Stimulated activated CD4-positive, alpha-beta T cell treated with anti-CD3 and anti-CD28 coated beads, Interleukin-2, amount 100 ng/mL, for 48 hours (primary cell): ENCODE measurements at places on chromosomes 11 and 22.

DNA sequence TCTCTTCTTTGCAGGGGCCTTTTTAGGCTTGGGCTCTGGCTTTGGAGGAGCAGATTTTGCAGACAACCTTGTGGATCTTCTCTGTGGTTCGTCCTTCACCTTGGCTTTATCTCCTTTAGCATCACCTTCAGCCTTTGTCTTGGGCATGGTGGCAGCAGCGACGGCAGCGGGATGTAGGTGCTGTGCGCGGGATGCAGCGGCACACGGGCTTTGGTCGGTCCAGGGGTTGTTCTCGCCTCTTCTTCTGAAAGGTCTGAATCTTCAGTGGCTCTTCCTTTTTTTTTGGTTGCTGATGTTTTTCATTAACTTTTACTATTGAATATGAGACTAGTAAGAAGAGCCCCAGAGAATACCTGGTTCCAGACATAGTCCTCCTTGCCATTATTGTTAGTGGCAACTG, 10.0 kb downstream of the MEI1 start:
- DNase-seq = no peak

DNA sequence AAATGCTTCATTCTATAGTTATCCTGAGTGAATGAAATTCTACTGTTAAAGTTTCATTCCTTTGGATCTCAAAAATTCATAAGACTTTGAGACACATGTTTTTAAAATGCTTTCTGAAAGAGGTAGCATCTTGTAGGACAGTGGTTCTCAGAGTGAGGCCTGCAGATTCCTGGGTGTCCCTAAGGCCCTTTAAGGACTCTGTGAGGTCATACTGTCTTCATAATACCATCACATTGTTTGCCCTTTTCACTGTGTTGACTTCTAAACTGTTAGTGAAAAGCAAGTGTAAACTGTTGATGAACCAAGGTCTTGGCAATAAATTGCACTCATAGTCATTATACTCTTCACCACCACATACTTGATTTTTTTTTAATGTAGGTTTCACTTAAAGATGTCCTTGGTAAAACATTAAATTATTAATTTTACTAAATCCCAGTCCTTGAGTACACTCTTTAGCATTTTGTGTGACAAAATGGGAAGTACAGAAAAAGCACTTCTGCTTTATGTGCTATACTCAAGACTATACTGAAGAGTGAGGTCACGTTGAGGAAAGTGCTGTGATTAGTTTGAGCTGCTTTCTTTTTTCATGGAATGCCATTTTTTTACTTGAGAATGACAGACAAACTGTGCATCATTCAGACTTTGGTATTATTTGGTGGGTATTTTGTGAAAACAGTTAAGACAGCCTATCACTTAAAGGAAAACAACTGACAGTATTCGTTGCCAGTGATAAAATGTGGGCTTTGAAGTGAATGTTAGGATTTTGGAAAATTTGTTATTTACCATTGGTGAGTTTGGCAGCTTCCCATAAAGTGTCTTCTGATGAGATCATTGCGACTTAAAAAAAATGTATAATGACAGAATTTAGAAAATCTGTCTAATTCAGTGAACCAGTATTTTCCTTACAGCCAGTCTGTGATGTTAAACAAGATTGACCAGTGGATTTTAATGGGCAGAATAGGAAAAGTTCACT, 61.1 kb downstream of the SPECC1L start:
- no peak for DNase-seq

DNA sequence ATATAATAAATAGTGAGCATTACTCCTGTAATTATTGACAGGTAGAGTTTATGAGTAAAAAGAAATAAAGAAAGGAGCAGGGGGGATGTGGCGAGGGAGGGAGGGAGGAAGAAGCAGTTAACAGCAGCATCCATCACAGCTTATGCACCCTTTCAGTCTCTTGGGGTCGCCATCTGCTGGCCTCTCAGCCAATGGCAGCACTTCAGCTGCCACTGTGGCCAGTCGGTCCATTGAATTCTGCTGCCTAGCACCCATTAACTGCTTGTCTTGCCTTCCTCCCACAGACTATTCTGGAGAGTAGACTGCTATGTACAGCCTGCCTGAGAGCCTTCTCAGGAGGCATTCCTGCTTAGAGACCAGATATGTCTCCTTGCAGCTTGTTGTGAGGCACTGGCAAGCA, 388.3 kb downstream of the TENM4 start:
- DNase-seq = no peak

GRCh38 chr11:81987829-81988472, 745.7 kb downstream of the FAM181B start:
- no peak for DNase-seq

GRCh38 chr11:27913650-27914049, 194.3 kb downstream of the KIF18A start:
- no peak for DNase-seq

DNA sequence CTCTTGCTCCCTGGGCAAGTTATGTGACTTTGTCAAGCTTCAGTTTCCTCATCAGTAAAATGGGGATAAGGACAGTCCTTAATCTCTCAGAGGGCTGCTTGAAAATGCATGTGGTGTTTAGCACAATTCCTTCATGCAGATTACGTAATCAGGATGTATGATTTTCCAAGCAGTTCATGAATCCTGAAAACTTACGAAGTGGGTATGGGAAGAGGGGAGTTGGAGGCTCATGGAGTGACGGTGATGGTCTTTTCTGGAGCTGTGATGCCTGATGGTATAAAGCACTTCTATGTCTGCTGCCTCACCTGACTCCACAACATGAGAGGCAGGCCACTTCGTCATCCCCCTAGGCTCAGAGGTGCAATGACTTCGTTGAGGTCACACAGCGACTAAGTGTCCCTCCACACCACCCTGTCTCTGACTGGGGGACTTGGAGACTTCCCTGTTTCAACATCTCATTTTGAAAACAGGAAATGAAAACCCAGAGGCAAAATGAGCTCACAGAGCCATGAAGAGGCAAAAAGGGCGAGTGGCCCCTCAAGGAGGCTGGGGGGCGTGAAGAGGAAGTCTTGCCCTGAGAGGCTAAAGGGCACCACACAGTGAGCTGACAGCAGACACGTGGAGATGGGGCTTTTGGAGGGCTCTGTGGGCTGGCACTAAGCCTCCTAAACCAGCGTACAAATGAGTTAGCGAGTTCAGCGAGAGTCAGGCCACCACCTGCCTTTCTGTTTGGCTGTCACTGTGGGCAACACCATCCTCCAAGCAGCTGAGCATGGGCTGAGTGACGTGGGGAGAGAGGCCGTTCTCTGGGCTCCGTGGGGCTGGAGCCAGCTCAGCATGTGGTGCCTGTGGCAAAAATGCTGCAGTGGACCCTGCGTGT, 10.1 kb downstream of the MCM5 start:
- DNase-seq = no peak

DNA sequence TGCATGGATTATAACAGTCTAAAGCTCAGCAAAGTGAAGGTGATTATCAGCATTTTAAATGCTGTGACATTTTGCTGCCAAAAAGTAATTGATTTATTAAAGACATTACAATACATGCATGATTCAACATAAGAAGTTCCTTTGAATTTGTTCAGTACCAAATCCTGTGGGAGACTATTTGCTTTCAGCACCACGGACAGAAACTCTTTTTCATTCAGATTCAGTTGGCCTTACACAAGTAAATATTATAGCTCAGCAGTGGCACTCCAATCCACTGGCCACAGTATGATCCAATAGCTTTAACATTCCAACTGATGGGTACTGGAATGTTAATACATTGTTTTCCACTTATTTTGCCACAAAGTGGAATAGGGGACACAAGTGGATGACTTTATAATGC, 806.7 kb downstream of the NTM start:
- no peak for DNase-seq

DNA sequence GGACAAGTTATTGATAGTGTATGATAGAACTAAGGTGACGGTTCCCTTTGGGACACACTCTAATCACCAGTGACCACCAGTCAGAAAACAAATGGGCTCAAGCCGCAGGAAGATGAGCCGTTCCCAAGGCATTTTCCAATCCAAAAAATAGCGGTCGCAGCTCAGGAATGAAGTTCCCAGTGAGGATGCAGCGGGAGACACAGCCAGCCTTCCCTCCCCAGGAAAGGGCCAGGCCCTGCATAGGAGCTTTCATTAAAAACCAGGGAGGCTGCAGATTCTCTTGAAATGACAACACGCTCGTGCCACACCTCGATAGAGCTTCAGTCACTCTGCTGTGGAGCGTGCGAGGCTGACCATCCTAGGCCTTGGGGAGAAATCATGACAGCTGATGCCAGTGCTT, 65.8 kb upstream of the WNT7B start:
- no peak for DNase-seq

- DNase-seq = no peak
Observed at GRCh38 chr11:40384991-40385390, 1074.5 kb downstream of the LRRC4C start.
